NCI-H226 (cell line): ENCODE measurements at places on chromosomes 5 and 9.

DNA sequence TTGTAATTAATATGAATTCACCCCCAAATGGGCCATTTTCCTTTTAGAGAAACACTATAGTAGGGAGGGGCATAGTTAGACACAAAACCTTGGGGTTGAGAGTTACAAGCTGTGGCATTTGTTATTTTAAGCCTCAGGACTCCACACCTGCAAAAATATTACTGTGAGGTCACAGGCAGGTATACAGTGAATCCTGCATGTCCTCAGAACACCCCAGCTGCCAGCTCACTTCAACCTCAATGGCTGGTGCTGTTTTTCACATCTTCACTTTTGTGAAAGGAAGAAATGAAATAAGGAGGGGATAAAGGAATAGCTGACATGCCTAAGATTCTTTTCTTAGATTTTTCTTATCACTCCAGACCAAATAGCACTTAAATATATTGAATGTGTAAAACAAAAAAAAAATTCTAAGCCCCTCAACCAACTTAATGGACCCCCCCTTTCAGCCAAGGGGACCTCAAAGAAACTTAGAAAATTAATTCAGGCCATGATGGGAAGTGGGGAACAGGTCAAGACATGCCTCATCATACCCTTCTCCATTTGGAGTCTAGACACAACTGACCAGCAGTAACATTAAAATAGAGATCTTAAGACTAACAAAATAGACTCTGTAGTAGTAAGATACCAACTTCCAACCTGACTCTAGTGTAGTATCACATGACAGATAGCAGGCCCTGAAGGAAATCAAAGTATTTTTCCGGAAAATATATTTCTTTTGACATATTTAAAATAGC lies 9.2 kb downstream of the C9orf85 start:
- no peak for DNase-seq

- no peak for DNase-seq
Observed at GRCh38 chr9:125142560-125143376, 560 bp downstream of the SCAI start.

DNA sequence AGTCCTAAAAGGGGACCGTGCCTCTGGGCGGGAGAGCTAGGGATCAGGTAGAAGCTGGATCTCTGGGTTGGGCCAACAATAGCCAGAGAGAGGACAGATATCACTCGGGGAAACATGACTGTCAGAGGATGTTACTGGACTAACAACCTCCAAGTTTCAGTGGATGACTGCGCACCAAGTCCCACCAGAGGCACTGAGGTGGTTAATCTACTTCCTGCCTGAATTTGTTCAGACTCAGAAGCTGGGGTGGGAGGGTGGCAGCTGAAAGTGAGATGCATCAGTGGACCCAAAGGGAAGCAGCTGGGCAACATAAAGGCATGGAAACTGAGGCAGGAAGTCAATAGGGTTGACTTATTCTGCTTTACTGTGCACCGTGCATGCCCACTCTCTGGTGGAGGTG lies 130.1 kb upstream of the SLC44A1 start:
- DNase-seq, result no peak

GRCh38 chr5:54634089-54634488 lies 116.5 kb downstream of the SNX18 start:
- DNase-seq, result no peak

- DNase-seq, result no peak
Observed at GRCh38 chr5:59767211-59767605, 126.3 kb downstream of the PDE4D start.

- DNase-seq, result no peak
Observed at GRCh38 chr9:7287065-7287464, 512.5 kb downstream of the DMAC1 start.

- peak; percentile 62 for DNase-seq
Observed at GRCh38 chr9:107422189-107423185, 67.1 kb downstream of the KLF4 start.

- DNase-seq, result no peak
Observed at GRCh38 chr9:135617538-135617900, 21.8 kb downstream of the GLT6D1 start.

DNA sequence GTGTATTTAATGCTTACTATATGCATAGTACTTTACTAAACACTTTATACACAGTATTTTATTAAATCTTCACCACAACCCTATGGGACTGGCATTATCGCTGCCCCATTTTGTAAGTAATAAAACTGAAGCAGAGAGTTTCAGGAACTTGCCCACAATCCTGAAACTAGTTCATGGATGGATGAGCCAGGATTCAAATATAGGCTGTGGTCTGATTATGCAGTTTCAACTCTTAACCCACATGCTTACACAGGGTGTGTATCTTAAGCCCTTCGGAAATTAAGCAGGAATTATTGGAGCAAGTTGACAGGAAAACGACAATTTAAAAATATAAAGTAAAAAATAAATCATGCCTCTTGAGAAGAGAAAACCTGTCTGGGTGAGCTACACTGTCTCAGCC lies 109.0 kb downstream of the ATP10B start:
- DNase-seq, result no peak

DNA sequence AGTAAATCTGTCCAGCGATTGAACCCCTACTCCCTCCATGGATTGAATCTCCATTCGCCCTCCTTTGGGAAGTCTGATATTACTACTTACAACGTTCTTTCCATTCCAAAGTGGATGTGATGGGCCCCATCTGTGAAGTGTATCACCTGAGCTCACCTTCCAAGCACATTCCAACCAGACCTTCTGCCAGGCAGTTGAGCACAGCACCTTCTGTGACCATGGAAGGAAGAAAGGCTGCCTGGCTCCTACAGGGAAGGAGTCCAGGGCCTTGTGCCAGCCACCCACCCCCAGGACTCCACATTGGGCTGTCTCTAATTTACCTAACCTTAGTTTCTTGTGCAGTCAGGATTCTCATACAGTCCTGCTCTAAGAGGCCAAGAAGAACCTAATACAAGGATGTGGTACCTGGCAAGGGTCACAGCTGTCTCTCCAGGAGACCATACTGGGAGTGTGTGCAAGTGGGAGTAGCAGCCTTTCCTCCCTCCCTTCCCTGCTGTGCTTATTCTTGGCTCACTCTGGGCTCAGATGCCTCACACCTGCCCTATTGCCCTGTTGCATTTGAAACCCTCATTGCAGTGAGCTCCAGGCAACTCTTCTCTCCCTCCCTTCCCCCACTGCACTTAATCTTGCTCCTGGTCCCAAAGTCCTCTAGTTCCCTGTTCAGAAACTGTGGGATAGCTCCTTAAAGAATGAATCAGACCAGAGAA lies 116.1 kb downstream of the NRG2 start:
- DNase-seq, result peak; percentile 52

DNA sequence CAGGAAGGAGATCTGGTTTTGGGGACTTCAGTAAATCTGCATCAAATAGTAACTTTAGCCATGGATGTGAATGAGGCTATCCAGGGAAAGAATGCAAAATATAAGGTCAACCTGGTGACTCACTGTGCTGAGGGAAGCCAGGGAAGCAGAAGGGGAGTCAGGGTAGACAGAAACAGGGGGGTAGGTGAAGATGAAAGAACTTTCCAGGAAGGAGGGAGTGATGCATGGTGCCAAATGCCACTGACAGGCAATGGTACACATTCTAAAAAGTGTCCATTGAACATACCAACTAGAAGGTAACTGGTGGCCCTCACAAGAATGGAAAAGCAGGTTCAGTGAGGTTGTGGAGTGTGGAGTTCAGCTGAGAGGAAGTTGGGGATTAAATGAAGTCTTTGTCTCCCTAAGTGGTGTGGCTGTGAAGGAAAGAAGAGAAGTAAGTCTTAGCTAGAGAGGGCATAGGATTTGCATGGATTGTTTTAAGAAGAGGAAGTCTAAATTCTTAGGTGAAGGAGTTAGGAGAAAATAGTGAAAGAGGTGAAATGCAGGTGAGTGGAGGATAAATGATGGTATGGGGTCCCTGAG lies 35.5 kb downstream of the PALM2AKAP2 start:
- peak; percentile 37 for DNase-seq

DNA sequence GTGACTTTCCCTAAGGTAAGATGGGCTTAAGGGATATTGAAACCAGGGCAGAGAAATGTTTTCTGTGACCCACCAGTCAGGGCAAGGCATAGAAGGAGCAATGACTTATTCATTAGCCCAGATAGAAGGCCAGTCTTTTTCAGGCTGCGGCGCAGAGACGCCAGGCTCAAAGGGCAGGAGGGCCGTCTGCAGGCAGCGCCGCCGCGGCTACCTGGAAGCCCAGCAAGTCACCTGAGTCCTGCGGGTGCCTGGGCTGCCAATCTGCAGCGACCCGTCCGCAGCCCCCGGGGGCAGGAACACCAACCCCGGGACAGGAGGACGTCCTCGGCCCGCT lies 322 bp upstream of the SH3GL2 start:
- no peak for DNase-seq

GRCh38 chr5:14457476-14457875 lies 124.1 kb upstream of the OTULINL start:
- no peak for DNase-seq

GRCh38 chr5:64979531-64979930 lies 210.8 kb downstream of the CWC27 start:
- no peak for DNase-seq

- DNase-seq, result no peak
Observed at GRCh38 chr5:118544887-118545449, 443.4 kb downstream of the DTWD2 start.

GRCh38 chr9:137580954-137581322 lies 2.2 kb upstream of the DPH7 start:
- no peak for DNase-seq

DNA sequence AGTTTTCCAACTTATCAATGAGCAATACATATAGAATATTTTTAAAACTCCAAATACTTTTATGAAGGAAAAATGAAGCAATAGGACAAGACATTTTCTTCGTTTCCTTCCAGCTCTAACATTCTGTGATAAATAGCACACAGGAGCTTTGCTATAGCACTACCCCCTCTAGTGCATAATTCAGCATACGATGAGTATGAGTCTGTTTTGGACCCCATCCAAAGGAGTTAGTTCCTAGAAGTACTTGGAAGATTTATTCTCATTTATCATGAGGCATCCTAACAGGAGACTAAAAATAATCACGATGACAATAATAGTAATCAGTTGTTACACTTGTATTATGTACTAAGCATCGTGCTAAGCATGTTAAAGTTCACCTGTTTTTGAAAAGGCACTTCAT lies 1061.3 kb upstream of the DMAC1 start:
- DNase-seq, result peak; percentile 74

GRCh38 chr5:170503990-170504596 lies at the start of gene KCNIP1:
Gene KCNIP1, plus strand, starts transcription at chr5:170504020.
- no peak for DNase-seq

GRCh38 chr9:72681283-72681630 lies 159.8 kb downstream of the TMC1 start:
- no peak for DNase-seq
